ENCODE measurements at places on chromosomes 11 and 22.

DNA sequence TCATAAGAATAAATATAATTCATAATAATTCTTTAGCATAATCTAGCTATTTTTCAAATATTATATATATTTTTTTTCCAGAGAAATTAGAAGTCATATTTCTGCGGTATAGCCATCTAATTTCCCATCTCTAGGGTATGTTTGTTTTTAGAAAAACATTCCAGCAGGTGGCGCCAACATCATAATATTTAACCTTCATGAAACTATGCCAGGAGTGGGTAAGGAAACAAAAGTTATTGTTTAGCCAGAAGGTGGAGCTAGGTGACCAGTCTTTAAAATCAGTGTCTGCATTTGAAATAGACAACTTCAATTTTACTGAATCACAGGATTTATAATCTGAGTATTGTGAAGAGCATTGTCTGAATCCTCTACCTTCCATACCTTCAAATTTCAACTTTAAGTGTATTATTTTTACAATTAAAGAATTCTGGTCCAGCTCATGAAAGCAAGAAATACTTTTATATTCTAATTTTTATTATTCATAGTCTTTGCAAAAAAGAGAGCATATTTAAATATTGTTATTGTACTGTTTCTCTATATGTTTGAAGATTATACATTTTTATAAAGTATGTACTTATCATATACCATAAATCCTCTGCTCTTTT lies 15.7 kb upstream of the CCDC179 start:
- peak; percentile 87 for DNase-seq

DNA sequence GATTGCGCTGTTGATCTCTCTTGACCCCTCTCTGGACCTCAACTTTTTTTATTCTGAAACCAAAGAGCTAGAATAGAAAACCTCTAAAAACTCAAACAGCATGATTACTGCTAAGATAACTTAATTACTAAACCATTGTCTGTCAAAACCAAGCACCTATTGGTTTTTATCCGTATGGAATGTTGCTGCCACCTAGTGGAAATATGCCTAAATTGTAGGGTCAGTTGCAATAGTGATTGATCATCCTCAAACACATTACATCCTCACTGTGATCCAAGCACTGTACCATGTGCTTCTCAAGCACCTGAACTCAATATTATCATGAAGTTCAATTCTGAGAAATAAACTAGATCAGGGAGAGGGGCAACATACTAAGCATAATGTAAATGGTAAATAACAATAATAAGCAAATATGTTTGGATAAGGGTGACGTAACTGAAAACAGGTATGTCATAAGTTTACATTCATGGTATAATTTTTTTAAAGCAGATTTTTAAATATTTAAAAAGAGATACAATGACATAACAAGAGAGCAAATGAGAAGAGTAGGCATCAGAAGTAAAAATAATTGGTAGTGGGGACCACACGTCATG lies 3.8 kb upstream of the OR5A2 start:
- peak; percentile 60 for DNase-seq

- DNase-seq = no peak
Measured at GRCh38 chr11:74877132-74877531, 71.8 kb downstream of the XRRA1 start.

DNA sequence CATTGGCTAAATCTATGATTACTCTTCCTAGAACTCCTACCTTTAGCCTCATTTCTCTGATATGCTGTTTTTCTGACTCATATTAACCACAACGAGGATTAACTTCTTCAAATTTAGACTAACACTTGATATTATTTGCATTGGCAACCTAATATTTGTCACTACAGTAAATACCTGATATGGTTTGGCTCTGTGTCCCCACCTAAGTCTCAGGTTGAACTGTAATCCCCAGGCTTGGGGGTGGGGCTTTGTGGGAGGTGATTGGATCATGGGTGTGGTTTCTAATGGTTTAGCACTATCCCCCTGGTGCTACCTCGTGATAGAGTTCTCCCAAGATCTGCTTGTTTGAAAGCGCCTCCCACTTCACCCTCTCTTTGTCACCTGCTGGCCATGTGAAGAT lies 17.1 kb upstream of the MED17 start:
- no peak for DNase-seq

GRCh38 chr11:120632579-120632978 lies 121.0 kb downstream of the GRIK4 start:
- DNase-seq = no peak

- no peak for DNase-seq
Measured at GRCh38 chr11:71502871-71503435, 24.1 kb upstream of the KRTAP5-7 start.

DNA sequence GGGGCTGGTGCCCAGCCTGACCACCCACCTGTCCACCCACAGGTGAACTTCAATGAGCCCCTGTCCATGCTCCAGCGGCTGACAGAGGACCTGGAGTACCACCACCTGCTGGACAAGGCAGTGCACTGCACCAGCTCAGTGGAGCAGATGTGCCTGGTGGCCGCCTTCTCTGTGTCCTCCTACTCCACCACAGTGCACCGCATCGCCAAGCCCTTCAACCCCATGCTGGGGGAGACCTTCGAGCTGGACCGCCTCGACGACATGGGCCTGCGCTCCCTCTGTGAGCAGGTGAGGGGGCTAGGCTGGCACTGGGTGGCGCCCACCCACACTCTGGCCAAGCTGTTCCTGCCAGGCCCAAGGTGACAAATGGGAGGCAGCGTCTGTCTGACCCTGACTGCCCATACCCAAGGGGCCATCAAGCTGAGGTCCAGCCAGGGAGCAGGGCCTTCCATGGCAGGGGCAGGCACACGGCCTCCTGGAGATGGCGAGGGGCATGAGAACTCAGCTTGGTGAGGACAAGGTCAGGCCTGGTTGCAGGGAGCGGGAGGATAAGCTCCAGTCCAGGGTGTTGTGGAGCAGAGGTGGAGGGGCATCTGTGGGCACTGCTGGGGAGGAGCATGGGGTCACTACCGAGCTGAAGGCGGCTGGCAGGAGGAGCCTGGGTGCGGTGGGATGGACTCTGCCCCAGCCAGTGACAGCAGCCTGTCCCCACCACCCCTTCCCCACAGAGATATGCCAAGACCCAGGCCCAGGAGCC lies 77.7 kb downstream of the MORC2 start:
- peak; percentile 0 for DNase-seq

GRCh38 chr11:127651175-127651887 lies 650.8 kb upstream of the KIRREL3 start:
- no peak for DNase-seq

DNA sequence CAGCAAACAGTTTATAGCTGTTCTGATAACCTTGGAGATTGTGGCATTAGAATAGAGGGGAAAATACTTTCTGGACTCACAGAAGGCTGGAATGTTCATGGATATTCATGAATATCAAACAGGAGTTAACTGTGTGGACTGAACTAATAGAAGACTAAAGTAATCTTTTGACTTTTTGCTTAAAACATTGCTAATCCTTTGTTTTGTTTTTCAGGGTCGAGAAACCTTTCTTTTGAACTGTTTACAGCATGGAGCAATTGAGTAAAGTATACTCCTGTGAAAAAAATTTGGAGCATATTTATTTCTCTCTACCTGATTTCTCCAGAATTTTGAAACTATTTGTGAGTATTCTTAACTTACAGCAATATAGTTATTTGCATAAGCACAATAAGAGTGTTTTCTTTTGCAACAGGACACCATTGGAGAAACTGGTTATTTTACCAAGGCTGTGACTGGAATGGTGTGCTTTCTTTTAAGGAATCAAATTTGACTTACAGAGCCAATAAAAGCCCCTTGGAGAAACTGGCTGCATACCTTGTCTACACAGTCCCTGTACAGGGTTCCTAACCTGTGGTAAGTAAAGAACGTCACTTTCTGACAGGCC lies 821.6 kb downstream of the TBC1D22A start:
- DNase-seq = no peak

Measured in AML-193 (cell line).